ENCODE measurements at places on chromosomes 16 and 17.

GRCh38 chr16:57196286-57196685, 10.2 kb downstream of the RSPRY1 start:
- DNase-seq = no peak

- DNase-seq = no peak
Measured at GRCh38 chr16:75243667-75244224, 7.7 kb downstream of the BCAR1 start.

GRCh38 chr16:69417520-69418199, 6.8 kb upstream of the CYB5B start:
- peak; percentile 51 for DNase-seq

DNA sequence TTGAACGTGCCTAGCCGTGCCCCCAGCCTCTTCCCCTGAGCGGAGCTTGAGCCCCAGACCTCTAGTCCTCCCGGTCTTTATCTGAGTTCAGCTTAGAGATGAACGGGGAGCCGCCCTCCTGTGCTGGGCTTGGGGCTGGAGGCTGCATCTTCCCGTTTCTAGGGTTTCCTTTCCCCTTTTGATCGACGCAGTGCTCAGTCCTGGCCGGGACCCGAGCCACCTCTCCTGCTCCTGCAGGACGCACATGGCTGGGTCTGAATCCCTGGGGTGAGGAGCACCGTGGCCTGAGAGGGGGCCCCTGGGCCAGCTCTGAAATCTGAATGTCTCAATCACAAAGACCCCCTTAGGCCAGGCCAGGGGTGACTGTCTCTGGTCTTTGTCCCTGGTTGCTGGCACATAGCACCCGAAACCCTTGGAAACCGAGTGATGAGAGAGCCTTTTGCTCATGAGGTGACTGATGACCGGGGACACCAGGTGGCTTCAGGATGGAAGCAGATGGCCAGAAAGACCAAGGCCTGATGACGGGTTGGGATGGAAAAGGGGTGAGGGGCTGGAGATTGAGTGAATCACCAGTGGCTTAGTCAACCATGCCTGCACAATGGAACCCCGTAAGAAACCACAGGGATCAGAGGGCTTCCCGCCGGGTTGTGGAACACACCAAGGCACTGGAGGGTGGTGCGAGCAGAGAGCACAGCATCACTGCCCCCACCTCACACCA, 724 bp downstream of the GAA start:
- DNase-seq = peak; percentile 94

DNA sequence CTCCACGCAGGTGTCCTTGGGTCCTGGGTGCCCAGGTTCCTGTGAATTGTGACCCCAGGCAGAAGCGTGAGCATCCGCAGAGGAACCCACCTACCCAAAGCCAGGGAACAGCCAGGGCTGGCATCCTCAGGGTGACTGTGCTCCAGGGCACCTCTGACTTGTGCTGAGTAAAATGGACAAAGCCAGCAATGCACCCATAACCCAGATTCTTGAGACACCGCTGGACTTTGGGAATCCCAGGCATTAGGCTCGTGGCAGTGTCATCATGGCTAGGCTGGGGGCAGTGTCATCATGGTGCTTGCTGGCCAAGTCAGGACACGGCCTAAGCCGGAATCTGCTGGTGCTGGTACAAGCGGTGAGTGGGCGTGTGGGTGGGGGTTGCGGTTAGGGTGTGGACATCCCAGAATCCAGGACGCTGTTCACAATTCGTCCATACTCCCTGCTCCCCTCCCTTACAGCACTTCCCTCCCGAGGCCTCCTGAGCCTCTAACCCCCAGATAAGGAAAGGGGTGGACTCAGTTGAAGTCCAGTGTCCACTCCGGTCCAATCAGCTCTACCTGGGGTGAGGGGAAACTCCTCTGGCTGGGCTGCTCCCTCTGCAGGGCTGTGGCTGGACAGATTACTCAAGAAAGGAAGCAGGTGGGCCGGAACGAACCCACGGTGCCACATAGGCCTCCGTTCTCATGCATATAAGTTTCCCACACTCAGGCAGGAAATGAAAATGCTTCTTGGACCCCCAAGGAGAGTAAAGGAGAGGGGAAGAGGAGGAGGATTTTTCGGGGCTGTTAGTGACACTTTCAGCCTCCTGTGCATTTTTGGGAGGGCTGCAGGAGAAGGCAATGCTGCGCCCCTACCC, 138.9 kb downstream of the SEC14L1 start:
- DNase-seq = peak; percentile 94

GRCh38 chr17:57085448-57086068, 512 bp downstream of the AKAP1 start:
- peak; percentile 91 for DNase-seq

Measured in osteoblast (primary cell).